Skin of body (tissue), 3 donors: ENCODE measurements at places on chromosomes 1 and 21.
A peak's percentile ranks its signal among the peaks of the same experiment; 100 is the strongest.

DNA sequence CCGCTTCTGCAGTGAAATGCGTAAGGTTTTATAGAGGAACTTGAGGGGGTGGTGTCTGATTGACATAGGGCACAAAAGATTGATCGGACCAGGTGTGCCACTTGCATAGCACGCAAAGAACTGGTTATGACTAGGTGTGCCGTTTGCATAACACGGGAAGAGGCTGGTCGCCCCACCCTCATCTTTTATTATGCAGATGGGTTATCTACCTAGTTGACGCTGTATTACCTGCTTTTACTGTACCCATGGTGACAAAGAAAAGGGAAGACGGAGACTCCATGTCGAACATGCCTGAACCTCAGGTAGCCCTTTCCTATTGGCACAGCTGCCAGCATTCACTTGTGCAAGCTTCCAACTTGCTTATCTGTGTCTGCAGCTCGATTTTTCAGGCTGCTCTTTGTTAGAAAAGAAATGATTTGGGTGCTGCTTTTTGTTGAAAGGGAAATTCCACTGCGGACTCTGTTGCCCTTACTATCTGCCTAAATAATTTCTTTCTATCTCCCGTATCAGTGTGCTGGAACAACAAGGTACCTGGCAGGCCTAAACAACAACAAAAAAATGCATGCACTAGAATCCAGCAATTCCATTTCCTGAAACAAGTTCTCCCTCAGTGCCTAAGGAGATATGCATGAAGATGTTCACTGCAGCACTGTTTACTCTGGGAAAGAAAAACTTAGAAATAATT is 194.4 kb upstream of the KAZN start:
- no peak for DNase-seq

DNA sequence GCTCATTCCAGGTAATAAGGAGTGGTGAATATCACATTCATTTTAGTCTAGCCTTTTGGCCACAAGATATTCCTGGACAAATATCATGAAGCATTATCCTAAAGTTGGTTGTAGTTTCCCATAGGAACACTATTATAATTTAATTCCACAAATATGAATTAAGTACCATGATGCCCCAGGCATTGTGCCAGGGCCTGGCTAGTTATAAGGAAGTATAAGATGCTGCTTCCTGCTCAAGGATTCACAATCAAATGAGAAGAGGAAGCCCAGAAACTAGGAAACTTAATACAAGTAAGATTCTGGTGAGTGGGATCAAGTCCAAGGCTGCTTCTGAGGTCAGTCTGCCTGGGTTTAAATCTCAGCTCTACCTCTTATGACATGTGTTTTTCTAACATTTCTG is 30.6 kb upstream of the ZP4 start:
- no peak for DNase-seq

GRCh38 chr1:94094469-94095111 is 26.4 kb downstream of the ABCA4 start:
- DNase-seq: peak; percentile 80

DNA sequence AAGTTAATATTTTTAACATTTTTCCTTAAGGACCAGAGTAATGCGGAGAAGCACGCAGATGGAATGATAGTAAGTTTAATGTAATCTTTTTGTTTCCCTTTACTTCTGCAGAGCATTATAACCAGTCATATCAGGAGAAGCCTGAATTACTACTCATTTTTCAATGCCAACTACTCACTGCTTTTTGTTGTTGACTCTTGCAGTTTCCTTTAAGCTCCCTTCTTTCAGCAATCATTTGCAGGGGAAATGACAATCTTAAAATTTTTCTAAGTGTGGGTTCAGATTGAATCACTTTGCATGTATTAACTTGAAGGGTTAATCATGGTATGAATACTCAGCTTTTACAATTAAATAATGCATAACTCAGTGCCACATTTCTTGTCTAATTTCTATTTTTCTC is 122.2 kb downstream of the NRDC start:
- DNase-seq: no peak

DNA sequence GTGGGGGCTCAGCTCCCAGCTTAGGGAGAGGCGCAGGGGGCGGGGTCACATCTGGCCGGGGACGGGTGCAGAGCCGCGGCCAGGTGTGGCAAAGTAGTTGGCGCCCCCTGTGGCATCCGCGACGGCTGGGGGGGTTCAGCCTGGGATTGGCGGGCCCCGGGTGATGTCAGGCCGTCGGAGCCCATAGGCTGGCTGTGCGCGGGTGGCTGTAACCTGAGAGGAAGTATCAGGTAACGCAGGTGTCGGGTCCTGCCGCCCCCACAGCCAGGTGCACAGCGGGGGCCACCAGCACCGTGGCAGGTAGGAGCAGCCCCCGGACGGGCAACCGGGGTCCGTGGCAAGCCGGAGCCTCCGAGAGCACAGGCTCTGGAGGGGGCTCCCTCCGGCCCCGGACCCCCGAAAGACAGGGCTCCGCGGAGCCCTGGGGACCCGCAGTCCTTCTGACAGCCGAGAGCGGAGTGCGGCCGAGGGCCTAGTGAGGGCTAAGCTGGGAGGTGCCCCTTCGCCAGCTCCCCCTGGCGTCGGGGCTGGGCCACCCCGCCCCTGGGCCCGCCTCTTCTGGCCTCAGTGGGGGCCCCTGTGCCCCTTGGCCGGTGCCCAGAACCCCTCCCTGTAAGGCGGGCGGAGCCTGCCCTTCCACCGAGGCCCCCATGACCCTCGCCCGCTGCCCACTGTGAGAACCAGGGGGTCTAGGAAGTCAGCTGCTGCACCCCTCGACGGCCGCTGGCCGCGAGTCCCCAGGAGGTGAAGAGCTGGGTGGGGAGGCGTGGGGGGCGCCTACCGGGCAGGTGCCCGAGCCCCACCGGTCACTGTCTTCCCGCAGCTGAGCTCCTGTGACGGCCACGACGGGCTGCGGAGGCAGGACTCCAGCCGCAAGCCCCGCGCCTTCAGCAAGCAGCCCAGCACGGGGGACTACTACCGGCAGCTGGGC is 17.9 kb downstream of the TNFRSF25 start:
- no peak for DNase-seq

GRCh38 chr1:56719171-56719570 is 74.1 kb downstream of the PRKAA2 start:
- no peak for DNase-seq

- no peak for DNase-seq
Observed at GRCh38 chr1:42966688-42967612, 8.3 kb upstream of the SLC2A1 start.

DNA sequence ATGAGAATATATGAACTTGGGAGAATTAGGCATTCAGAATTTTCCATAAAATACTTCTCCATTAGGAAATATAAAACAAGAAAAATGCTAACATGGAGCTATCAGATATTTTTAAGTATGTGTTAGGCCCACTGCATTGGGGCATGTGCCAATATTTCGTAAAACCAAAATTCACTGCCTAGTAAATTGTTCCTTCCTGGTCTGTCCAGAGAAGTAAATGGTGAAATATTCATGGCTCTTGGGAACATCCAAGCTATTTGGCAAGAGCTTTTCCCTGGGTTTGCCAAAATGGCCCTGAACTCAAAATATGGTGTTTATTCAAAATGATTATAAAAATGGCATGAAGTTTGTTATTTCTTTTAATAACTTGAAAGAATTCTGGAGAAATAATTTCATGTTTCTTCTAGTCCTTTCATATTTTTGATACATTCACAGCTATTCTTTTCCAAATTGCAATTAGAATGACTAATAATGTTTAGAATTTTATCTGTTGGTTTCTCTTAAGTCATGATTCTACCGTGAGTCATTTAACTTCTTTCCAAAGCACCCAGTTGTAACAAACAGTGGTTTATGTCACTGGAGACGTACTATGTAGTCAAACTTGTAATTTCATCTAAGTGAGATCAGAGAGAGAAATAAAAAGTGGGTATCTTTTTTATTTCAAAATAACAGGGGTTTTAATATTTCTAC is 25.7 kb upstream of the SLC19A2 start:
- DNase-seq: no peak

- no peak for DNase-seq
Observed at GRCh38 chr1:24932284-24932683, 2.2 kb upstream of the RUNX3 start.

DNA sequence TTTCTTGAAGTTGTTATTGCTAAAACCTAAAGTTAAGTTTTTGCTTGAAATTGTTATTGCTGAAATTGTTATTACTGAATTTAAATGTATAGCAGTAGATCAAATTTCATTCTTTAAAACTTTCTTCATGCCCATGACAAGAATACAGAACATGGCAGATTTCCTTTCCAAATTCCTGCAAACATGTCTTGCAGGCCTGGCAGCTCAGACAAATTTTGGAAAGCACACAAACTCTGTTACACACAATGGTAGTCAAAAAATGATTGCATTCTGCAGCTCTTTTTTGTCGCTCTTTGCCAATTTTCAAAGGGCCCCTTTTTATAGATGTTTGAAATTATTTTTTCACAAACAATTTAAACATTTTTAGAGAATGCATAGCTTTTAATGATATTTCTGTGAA is 1292.3 kb upstream of the B3GALT2 start:
- DNase-seq: no peak

DNA sequence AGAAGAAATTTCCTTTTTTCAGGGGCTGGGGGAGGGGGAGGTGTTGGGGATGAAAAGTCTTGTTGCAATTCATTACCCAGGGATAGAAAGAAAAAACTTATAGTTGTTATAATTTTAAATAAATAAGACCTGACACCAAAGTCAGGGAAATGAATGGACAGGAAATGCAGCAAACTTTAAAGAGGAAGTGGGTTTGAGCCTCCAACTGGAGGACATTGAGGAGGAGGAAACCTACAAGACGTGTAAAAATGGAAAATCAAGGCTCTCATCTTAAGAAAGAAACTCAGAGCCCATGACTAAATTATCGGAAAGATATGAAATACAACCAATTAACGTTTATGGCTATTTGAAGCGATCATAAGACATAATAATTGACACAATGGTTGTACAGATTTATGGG is 54.4 kb downstream of the NIBAN1 start:
- DNase-seq: no peak

- DNase-seq: no peak
Observed at GRCh38 chr1:216587715-216588114, 135.5 kb downstream of the ESRRG start.

DNA sequence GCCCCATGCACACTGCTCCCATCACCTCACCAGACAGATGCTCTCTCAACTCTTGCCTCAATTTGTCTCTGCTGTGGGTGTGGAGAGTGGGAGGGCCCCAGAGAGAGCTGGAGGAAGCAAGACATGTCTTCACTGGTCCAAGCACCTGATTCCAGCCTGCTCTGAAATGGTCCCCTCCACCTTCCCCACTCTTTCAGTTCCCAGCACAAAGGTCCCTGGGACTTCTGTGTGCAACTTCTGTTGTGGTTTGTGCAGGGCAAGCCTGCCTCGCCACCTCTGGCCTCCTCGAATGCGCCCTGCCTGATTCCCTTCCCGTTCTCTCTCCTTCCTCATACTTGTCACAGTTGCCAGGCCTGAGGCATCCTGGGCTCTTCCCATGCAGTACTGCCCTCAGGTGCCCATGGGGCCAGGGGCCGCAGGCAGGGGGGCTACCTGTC is 119.3 kb downstream of the SYT2 start:
- no peak for DNase-seq

- peak; percentile 34 for DNase-seq
Observed at GRCh38 chr1:87325982-87326738, 2.5 kb upstream of the LMO4 start.

GRCh38 chr1:54651608-54652007 is 10.0 kb downstream of the MROH7 start:
- DNase-seq: no peak

DNA sequence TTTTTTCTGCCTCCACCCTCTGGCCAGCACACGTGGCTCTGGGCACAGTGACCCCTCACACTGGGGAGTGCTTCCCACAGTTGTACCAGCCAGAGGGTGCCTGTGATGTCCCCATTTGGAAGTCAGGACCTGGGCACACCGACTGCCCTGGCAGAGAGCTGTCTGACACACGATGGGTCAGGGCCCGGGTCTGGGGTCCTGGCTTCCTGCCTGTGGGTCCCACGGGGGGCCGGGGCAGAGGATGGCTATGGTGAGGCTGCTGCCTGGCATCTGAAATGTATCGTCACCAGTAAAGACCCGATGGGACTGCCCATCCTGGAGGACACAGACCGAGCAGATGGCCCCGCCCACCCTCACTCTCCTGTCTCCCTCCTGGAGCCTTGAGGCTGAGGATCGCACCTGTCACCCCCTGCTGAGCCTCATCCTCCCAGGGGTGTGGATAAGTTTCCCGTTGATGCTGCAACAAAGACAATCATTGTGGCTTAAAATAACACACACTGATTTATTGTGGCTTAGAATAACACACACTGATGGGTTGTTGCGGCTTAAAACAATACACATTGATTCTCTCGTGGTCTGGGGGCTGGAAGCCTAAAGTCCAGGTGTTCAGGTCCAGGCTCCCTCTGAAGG is 88.8 kb upstream of the TTC34 start:
- DNase-seq: no peak

DNA sequence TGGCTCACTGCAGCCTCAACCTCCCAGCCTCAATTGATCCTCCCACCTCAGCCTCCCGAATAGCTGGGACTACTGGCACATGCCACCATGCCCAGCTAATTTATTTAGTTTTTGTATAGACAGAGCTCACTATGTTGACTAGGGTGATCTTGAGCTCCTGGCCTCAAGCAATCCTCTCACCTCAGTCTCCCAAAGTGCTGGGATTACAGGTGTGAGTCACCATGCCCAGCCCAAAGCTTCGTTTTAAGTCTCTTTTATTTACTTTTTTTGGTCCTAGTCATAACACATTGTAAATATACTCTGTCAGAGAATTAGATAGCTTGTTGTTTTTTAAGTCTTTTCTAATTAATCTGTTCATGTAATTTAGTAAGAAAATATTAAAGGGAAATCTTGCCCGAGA is 42.8 kb downstream of the KCNK1 start:
- no peak for DNase-seq

DNA sequence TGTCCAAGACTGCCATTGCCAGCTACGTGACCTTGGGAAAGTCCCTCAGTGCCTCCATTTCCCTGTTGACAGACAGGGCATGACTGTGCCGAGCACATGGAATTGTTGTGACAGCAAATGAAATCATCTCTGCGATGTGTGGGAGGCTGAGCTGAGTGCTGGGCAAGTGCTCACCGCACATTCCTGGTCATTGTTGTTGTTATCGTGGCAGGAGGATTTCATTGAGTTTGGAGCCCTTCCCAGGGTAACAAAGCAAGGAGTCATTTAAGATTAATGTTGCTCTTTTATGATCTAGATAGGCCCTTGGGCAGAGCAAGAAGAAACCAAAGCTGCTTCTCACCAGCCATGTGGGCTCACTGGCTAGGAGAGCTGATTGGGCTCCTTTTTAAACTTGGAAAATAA is 39.6 kb upstream of the ITPKB start:
- no peak for DNase-seq

DNA sequence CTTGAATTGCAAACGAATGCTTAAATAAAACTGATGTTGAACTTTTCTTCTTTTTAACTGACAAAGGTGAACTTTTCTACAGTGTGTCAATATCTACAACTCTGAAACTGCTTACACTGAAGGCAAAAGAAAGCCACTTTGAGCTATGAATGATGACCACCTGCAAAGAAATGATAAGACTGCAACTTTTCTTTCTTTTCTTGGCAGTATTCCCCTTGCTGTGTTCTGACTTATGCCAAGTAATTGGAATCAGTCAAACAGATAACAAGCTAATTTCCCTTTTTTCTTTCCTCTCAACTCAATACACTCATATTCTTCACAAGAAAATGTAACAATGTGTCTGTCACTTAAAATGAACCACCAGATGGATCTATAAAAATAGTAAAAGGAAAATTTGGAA is 588.1 kb upstream of the BRINP3 start:
- no peak for DNase-seq

- no peak for DNase-seq
Observed at GRCh38 chr1:114745291-114745690, 12.5 kb downstream of the CSDE1 start.

- DNase-seq: no peak
Observed at GRCh38 chr1:29655945-29656850, 419.9 kb downstream of the PTPRU start.
